Bronchial smooth muscle cell (primary cell): ENCODE measurements at places on chromosomes 2 and 18. TPM values are rescaled to one million over a fixed set of nuclear protein-coding genes. Genes with fewer than 3 reads are reported as not detected.

Gene ANKRD62
- not detected in 2 replicates for total RNA-seq

Gene GORASP2
- total RNA-seq: 19.3 and 24.1 TPM in 2 replicates

Gene CCBE1
- total RNA-seq: 14.2 and 24.9 TPM in 2 replicates

Gene CYS1
- 3.2 and 5.0 TPM in 2 replicates for total RNA-seq

Gene FNDC4
- total RNA-seq: 15.2 and 19.4 TPM in 2 replicates

Gene SCN7A
- 9.5 and 14.3 TPM in 2 replicates for total RNA-seq

Gene DRC1
- under 0.01 and 0.16 TPM in 2 replicates for total RNA-seq

Gene NOP58
- 34.9 and 41.9 TPM in 2 replicates for total RNA-seq

Gene GPR35
- 0.32 and 0.52 TPM in 2 replicates for total RNA-seq

Gene NBAS
- 98.8 and 127 TPM in 2 replicates for total RNA-seq

Gene PKP4
- 14.1 and 16.1 TPM in 2 replicates for total RNA-seq

Gene NEB
- under 0.01 and 0.09 TPM in 2 replicates for total RNA-seq

Gene PSMA8
- not detected in 2 replicates for total RNA-seq

Gene CD207
- 0.09 TPM in 1 of 2 replicates, not detected in the other for total RNA-seq

Gene C1GALT1C1L
- total RNA-seq: 0.34 and 0.79 TPM in 2 replicates

Gene MERTK
- total RNA-seq: 0.63 and 0.86 TPM in 2 replicates

Gene HOXD12
- total RNA-seq: not detected in 2 replicates

Gene CERKL
- total RNA-seq: 0.09 TPM in 1 of 2 replicates, not detected in the other

Gene SERPINB13
- total RNA-seq: 0.16 TPM in 1 of 2 replicates, not detected in the other

Gene BOLA3
- total RNA-seq: 14.5 and 24.0 TPM in 2 replicates

Gene CBLN2
- not detected in 2 replicates for total RNA-seq

Gene CCDC102B
- total RNA-seq: 5.3 and 15.0 TPM in 2 replicates
